ENCODE measurements at places on chromosomes 1 and 21.

DNA sequence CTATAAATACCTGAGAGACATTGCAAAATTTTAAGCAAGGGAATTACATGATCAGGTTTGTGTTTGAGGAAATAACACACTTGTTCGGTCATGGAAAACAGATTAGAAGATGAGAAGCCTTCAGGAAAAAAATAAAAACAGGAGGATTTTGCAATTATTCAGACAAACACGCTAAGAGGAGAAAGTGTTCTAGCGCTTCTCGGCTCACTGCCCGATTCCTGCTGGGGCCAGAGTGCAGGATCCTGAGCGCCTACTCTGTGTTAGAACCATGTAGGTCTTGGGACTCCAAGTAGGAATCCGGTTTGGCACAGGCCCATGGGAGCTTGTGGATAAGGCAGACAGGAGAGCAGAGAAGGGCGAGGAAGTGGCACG lies 8.1 kb upstream of the PRELP start:
- DNase-seq: no peak

GRCh38 chr1:154741741-154742495 lies 128.2 kb downstream of the KCNN3 start:
- no peak for DNase-seq

DNA sequence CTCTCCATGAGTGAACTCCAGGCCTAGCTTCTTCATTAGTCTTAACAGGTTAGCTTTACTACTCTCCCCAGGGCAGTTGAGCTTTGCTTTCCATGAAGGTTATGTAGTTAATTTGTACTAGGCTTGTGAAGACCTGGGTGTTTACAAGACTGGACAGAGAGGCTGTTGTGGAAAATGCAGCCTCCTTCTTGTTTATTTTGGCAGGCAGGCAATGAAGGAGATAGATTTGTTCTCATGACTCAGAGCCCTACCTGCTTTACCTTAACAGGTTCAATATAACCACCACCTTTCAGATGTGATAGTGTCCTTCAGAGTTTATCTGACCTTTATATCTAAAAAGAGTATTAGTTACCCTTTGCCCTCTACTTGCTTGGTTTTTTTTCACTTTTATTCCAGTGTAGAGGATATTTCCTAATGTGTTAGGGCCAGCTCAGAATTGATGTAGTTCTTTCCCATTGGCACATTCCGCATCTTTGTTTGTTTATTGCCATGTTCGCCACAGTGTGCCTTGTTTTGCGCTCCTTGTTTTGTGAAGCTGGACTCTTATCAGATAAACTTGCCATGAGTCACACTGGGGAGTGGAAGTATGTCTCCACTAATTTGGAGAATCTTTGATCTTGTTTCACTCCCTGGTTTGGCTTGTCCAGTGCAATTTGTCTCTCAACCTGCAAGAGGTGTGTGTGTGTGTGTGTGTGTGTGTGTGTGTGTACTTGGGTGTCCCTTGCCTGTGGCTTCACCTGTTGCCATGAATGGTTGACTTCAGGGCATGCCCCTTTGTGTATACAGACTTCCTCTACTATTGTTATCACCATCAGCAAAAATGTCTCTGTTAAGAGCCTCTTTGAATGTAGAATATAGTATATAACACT lies 87.4 kb upstream of the MACF1 start:
- no peak for DNase-seq

GRCh38 chr1:167629681-167630567 lies at the start of gene RCSD1:
Gene RCSD1 (plus strand): TSS chr1:167630232. CDS start chr1:167630424, 192 bp downstream.
- DNase-seq: no peak

- no peak for DNase-seq
Measured at GRCh38 chr1:73659136-73659535, 538.8 kb downstream of the LRRIQ3 start.

DNA sequence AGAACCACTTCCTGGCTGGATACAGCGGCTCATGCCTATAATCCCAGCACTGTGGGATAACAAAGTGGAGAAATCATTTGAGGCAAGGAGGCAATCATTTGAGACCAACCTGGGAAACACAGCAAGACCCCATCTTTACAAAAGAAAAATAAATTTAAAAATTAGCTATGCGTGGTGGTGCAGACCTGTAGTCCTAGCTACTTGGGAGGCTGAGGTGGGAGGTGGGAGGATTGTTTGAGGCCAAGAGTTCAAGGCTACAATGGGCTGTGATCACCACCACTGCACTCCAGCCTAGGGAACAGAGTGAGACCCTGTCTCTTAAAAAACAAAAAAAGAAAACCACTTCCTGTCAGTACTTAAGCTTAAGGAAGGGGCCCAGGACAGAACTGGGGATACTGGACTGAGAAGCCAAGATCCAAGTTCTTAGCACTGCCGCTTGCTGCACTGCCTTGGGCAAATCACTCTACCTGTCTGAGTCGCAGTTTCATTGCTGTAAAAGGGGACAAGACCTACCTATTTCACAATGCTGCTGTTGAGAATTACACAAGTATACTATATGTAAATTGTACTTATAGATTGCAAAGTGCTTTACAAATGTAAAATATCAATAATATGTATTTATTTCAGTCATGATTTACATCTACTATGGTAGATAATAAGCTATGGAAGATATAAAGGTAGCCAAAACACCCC lies 154.9 kb downstream of the RERE start:
- no peak for DNase-seq

DNA sequence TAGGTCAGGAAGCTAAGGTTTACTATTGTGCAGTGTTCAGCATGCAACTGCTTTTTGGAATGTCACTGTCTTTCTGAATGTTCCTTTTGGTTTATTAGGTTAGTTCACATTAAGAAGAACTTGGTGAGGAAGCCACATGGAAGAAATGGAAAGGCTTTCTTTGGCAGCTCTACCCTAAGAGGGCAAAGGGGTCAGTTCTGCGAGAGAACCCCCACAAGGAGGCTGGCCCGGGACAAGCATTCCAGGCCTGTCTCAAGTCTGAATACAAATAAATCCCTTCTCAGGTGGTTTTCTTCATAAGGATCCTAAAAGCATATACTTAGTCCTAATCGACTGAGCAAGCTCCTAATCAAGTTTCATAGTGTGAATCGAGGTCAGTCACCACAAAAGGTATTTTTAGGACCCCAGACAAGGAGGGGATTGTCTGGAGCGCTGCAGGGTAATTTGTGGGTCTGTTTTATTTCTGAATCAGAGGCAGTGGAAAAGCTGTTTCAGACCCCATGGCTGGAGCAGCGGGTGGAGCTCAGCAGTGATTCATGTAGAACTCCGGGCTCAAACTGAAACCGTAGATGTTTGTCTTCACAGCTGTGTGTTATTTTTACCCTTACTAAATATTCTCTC lies 63.3 kb downstream of the ERG start:
- DNase-seq: no peak

- no peak for DNase-seq
Measured at GRCh38 chr1:46606255-46606965, 2.3 kb upstream of the MKNK1 start.

DNA sequence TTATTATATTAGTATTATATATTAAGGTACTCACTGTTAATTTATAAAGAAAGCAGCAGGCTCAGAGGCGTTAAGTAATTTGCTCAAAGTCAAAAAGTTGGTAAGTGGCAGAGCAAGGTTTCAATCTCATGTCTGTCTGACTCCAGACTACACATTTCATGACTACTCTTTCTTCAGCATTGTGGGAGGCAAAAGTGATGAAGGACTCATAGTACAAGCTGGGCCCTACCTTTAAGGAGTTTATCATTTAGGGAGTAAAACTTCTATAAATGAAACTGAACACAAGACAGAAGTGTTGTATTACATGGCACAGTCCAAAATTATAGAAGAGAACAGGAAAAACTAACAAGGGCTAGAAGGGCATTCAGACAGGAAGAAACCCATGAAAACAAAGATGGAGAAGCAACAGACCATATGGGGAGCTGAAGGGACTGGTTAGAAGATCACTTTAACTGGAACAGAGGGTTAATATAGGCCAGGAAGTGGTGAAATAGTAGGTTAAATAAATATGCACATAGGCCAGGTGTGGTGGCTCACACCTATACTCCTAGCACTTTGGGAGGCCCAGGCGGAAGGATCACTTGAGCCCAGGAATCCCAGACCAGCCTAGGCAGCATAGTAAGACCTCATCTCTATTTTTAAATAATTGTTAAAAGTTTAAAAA lies 11.5 kb downstream of the SORT1 start:
- no peak for DNase-seq

DNA sequence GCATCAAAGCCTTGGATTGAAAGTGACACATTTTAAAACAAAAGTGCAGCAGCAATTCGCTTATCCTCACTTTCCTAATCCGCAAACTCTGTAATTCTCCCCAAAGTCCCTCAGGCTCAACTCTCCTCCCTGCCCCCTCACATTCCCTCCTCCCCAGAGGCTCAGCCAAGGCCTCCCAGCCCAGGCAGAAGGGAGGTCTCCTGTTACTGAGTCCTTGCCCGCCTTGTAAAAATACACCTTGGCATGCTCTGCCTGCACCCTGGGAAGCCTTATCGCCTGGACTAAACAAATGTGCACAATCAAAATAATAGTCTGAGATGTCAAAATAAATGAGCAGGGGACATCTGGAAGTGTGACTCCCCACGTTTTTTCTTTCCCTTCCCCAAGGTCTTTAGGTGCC lies 109.7 kb downstream of the PLXNA2 start:
- no peak for DNase-seq

DNA sequence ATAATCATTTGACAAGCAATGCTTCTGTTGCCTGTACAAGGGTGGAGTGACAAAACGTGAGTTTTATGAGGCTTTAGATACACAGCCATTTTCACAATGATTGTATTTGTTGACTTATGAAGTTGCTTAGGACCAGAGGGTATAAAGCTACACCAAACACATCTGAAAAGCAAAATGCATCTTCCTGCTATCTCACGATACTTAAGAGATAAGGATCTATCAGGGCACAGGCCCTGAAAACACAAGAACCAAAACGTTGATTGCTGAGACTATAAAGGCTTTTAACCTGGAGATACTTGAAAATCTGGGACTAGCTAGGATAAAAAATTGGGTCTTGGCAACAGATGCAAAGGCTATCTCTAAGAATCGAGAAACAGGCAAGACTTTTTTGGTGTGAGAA lies 115.7 kb downstream of the SLC5A9 start:
- no peak for DNase-seq

GRCh38 chr1:6065093-6065858 lies 19.6 kb downstream of the KCNAB2 start:
- DNase-seq: no peak

GRCh38 chr21:45248301-45248892 lies 39.3 kb downstream of the POFUT2 start:
- no peak for DNase-seq

- peak; percentile 11 for DNase-seq
Measured at GRCh38 chr1:228691926-228692325, 43.4 kb upstream of the RHOU start.

DNA sequence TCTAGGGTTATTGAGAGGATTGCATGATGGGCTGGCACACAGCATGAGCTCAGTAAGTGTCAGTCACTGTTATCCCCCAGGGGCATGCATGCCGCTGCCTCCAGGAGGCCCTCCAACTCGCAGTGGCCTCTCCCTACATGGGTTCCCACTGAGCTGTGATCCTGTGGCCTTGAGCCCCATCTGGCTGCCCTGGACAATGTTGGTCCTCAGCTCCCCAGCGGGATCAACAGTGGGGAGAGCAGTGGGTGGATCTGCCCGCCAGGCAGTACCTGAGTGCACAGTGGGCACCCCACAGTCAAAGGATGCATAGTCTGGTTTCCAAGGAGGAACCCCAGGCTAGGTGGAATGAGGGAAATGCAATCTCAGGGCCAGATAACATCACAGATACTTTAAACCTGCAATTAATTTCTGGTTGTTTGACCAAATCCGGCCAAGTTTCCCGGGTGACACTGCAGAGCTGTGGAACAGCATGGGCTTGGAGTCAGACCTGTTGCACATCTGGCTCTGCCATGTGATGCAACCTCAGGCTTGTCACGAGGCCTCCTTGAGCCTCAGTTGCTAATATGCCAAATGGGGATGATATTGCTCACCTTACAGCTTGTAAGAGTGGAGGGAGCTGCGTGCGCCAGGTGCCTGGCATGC lies 9.3 kb downstream of the PADI3 start:
- DNase-seq: no peak

DNA sequence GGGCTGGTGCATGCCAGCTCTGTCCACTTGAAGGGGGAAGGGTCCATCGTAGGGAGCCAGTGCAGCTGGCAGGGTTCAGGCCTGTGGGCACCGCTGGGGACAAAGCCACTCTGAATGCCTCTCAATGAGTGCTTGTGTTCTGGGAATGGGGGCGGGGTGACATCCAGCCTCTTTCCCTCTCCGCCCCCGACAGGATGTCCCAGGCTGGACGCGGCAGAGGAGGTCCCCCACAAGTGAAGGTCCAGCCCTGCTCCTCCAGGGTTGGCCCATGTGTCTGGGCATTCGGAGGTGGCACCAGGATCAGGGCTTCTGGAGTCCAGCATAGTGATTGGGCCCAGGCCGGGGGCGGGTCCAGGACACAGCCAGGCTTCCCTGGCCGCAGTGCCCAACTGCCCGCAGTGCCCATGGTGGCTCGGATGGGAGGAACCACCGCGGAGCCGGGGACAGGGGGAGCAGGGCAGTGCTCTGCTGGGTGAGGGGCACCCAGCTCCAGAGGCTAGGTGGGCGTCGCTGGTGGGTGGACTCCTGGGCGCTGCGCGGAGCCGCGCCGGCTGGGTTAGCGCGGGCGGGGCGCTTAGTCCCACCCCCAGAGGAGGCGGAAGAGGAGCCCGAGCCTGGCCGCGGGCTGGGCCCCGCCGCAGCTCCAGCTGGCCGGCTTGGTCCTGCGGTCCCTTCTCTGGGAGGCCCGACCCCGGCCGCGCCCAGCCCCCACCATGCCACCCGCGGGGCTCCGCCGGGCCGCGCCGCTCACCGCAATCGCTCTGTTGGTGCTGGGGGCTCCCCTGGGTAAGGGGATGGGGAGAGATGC lies at the start of gene SHISA4:
Gene SHISA4 (plus strand): TSS at position 617 of the 808 bp plus-strand sequence. CDS start 97 bp downstream, at position 714.
- peak; percentile 71 for DNase-seq

- DNase-seq: no peak
Measured at GRCh38 chr1:170071378-170071777, 3.1 kb downstream of the KIFAP3 start.

DNA sequence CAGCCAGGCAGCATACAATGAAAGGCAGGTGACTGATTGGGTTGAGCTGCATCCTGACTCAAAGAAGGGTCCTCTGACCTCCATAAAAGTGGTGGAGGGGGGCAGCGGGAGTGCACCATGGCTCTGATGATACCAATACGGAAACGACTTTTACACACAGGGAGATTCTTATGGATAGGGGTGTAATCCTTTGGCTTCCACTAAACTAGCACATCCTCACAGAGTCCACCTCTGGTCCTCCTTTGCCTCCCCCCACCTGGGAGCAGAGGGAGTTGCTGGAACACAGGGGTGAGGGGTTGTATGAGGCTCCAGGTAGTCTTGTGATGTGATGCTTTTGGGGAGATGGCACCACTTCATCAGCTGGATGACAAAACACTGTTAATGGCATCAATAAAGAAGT lies 361.0 kb downstream of the BARHL2 start:
- no peak for DNase-seq
